Stimulated activated CD8-positive, alpha-beta memory T cell treated with anti-CD3 and anti-CD28 coated beads, Interleukin-15, amount 100 ng/mL, for 48 hours (primary cell): ENCODE measurements at places on chromosomes 3 and 15.

GRCh38 chr3:168001244-168001643, 94.5 kb downstream of the GOLIM4 start:
- no peak for DNase-seq

DNA sequence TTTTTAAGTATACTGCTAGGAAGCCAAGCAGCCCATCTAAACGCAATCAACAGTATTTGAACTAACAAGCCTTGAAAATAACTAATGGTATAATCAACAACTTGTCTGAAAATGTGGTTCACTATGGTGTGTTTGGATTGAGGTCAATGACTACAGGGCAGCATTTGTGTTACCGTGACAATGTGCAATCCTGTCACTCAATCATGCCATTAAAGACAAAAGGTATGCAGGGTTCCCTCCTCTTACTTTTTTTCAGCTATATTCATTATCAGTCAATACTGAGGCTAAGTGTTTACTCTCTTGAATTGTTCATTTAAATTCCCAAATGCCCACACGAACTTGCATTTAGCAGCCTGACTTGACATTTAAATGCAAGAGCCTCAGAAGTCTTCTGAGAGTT, 1099.3 kb upstream of the EPHA6 start:
- no peak for DNase-seq

GRCh38 chr3:100033903-100034471, 80.3 kb downstream of the FILIP1L start:
- DNase-seq: no peak

GRCh38 chr3:122960652-122961051, 66.9 kb downstream of the SEMA5B start:
- DNase-seq: no peak

DNA sequence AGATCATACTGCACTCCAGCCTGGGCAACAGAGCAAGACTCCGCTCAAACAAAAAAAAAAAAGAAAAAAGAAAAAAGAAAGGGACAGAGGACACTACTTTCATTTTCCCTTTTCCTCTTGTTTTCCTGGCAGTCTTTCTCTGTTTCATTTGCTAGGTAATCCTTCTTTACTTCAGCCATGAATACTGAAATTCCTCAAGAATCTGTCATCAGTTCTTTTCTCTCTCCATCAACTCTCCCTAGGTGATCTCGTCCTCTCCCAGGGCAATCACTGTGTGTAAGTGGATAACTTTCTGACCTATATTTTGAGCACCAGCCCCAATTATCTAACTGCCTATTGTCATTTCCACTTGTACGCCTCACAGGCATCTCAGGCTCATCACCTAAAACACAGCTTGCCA, 51.5 kb downstream of the TTC23 start:
- no peak for DNase-seq

GRCh38 chr3:7423036-7423435, 562.1 kb downstream of the GRM7 start:
- no peak for DNase-seq

- DNase-seq: no peak
Measured at GRCh38 chr3:23455775-23456174, 252.6 kb downstream of the UBE2E2 start.

DNA sequence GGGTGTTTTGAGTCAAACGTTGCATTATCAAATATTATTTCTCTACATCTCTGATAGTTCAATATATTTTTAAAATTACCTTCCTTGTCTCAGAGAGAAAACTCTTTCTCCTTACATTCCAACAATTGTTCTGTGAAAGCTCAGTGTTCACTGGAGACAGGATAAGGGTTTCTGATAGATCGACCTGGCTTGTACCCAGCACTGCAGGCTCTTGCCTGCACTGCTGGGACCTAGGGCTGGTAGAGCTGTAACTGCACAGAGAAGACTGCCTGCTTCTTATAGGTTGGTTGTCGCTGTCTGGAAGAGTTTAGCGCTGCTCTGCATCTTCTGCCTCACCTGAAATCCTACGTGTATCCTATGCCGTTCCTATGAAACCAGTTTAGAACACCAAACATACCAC, 249.9 kb upstream of the LRTM1 start:
- no peak for DNase-seq

DNA sequence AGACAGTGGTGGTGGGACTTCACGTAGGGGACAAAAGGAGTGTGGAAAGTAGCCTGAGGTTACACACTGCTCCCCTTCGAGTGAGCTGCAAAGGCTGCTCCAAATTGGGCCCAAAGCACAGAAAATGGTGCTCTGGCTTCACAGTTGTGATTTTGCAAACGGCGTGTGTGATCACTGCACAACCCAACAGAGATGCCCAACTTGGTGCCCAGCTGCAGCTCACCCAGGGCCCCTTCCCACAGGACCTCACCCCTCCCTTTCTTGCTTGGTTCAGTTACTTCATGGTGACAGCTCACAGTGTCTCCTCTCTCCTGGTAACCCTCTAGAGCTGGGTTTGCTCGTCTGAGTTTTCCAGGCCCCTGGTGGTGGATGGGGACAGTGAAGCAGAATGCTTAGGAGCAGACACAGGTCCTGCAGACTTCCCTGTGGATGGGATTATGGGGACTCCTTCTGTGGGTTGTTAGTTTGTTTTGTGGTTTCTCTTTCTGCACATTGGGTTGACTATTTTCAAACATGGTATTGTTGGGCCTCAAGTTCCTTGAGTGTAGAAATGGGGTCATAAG, 98.3 kb downstream of the TOP2B start:
- no peak for DNase-seq

DNA sequence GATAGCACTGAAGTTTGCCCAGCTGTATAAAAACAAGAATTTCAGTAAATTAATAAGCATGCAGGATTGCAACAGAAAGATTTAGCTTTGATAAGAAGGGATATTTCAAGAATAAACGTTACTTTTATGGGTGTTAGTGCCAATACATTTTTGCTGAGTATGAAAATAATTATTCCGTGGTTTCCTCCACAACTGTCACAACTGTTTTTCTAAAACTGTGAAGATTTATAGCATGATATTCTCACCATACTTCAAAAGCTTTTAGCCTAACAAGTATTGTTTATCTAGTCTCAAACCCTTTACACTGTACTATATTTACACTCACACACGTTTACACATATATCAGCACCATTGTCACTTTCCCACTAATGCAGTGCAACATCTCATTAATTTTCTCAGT, 200.5 kb downstream of the TPRG1 start:
- no peak for DNase-seq

GRCh38 chr15:49750553-49750952, 129.7 kb downstream of the DTWD1 start:
- DNase-seq: no peak

- DNase-seq: no peak
Measured at GRCh38 chr3:14672588-14672987, 2.4 kb upstream of the C3orf20 start.

DNA sequence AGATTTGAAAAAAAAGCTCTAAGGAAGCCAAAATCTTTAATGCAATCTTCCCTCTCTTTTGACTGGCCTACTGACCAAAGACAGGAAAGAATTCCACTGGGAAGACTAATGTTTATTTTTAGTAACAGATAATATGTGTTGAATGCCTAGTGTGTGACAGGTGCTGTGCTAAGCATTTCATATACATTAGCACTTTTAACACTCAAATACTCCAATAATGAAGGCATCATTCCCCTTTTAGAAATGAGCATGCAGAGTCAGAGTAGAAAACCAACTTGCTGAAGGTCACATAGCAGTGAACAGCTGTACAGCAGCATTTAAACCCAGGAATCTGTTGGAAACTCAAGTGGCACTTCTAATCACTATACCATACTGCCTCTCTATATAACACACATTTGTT, 170.6 kb downstream of the MINAR1 start:
- no peak for DNase-seq

DNA sequence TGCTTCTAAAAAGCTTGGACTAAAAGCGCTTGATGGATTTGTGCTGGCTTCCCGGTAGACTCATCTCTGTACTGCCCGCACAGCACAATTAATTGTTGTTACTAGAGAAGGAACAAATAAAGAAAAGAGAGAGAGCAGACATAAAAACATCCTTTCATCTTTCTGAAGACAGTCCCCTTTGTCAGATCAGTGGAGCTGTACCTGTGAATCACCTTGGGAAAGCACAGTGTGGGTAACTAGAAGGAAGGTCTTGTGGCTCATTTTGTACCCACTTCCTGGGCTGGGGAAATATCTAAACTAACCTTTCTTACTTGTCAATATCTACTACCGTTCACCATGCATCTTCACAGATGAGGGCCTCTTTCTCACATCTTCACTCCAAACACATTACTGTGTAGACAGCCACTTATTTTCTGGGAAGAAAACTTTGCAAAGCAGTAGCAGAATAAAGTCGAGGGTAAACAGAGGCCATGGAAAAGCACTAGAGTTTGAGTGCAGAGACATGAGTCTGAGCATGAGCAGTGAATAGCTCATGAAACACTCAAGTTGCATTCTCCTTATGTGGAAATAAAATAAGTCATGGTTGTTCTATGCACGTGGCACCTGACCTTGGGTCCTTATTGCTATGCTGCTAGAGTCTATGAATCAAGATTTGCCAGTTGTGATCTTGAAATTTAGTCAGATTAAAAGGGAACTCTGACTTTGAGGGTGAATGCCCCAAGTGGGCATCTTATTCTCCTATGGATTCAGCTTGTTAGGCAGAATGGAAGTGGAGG, 169.3 kb downstream of the LPP start:
- DNase-seq: no peak

- DNase-seq: no peak
Measured at GRCh38 chr15:26866298-26867199, at the start of gene GABRA5. Gene GABRA5, plus strand, starts transcription at chr15:26867062. Its CDS starts 2,187 bp downstream, at chr15:26869249.

DNA sequence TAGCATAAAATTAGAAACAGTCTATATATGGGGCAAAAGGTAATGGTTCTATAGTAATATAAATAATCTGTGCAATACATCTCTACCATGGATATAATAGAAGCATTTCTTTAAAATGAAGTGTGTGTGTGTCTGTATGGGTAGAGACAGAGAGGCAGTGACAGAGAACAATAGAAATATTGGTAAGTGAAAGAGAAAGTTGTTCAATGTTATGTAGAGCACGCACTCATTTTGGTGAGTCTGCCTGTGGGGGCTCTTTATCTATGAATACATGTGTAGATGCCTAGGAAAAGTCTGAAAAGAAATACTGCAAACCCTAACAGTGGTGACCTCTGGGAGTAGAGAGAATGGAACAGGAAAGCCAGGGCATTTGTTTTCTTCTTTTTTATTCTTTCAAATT, 182.6 kb downstream of the STAC start:
- DNase-seq: no peak

GRCh38 chr15:72178976-72179585, 18.5 kb downstream of the GRAMD2A start:
- DNase-seq: no peak

DNA sequence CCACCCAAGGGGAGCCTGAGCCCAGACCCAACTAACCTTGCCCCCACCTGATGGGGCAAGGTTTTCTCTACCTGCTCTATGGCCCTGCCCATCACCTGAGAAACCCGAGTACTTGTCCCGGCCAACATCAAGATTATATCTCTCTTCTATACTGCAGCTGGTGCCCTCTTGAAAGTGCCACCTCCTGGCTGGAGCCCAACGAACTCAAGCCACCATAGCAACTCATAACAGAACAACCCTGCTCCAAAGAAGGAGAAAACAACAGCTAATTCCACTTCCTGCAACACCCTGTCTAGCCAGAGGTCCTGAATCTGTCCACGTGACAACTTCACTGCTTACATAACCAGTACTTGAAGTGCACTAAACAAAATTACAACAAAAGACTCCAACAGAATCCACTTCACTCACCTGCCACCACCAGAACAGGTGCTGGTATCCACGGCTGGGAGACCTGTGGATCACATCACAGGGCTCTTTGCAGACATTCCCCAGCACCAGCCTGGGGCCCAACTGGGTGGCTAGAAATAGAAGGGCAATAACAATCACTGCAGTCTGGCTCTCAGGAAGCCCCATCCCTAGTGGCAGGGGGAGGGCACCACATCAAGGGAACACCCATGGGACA, 49.2 kb downstream of the PIERCE2 start:
- DNase-seq: no peak

GRCh38 chr3:59265566-59265965, 215.7 kb upstream of the CFAP20DC start:
- DNase-seq: no peak

DNA sequence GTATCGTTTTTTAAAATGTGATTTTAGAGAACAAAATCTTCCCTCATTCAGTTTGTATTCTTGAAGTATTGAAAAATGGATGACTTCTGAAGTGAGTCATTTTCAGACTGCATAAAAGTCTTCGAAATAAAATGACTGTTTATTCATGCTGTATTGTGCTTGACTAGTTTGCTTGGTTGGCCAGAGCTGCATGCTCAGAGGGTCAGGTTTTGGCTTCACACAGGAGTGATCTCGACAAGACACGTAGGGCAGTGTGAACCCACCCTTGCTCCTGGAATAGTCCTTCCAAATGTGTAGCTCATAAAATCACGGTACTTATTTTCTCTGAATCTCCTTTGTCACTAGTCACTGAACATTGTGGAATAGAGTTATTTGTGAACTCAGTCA, 73.3 kb downstream of the FNDC3B start:
- no peak for DNase-seq

GRCh38 chr3:113129168-113129567, 82.2 kb upstream of the BOC start:
- no peak for DNase-seq

DNA sequence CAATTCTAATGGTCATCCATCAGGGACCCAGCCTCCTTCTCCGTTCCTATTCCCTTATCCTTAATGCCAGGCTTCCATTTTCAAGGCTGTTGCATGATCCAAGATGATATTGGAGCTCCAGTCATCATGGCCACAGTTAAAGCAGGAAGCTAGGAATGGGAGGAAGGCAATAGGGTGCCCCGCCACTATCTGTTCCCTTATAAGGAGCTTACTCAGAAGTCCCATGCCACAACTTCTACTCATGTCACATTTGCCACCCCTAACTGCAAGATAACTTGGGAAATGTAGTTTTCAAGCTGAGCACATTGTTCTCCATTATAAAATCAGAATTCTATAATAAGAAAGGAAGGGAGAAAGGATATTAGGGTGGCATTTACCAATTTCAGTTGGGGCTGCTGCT, 38.6 kb upstream of the SPSB4 start:
- DNase-seq: no peak

GRCh38 chr3:107990926-107991325, 99.9 kb downstream of the CD47 start:
- DNase-seq: no peak

GRCh38 chr3:191269289-191270085, 59.7 kb upstream of the CCDC50 start:
- DNase-seq: no peak

DNA sequence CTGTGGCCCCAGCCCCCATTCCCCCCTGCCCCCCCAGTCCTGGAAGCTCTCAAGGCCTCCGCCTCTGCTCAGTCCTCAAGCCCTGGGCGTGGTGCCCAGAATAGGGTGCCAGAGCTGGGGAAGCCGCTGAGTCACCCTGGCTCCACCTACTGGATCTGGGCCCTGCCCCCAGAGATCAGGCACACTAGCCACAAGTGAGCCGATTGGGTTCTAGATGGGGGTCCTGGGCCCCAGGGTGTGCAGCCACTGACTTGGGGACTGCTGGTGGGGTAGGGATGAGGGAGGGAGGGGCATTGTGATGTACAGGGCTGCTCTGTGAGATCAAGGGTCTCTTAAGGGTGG, 5.7 kb downstream of the EIF4G1 start:
- DNase-seq: no peak
